ENCODE measurements at places on chromosomes 12 and 14.
A peak's percentile ranks its signal among the peaks of the same experiment; 100 is the strongest.

DNA sequence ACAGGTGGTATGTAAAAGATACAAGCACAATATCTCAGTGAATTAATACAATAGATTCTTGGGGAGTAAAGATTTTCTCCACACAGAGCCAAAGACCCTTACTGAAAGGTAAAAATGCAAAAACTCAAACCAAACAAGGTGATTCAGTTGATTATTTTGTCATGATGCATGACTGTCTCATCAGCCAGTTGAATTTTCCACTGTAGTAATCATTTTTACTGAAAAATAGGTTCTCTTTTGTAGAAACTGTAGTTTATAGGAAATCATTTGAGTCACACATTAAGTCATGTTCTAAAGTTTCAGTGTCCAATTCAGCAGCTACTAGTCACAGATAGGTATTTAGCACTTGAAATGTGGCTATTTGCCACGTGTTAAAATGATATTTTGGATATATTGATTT is 53.6 kb downstream of the PPFIA2 start:
- DNase-seq, result no peak

DNA sequence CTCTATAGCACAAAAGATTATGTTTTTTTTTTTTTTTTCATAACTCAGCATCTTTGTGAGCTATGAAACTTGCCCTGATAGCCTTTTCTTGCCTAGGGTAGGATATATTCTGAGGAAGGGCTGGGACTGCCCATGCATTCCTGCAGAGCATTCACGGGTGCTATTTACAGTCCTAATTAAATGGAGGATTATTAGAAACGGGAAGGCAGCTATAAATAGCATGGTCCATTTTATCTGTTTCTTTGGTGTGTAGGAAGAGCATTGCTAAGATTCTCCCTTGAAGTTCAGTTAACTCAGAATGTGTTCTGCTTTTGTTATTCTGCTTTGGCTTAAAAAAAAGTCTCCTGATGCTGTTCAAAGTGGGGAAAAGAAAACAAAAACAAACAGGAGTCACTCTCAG is 630.9 kb downstream of the DIO2 start:
- DNase-seq, result no peak

- no peak for DNase-seq
These were observed 4.7 kb downstream of the TAS2R13 start for GRCh38 chr12:10904686-10905085.

DNA sequence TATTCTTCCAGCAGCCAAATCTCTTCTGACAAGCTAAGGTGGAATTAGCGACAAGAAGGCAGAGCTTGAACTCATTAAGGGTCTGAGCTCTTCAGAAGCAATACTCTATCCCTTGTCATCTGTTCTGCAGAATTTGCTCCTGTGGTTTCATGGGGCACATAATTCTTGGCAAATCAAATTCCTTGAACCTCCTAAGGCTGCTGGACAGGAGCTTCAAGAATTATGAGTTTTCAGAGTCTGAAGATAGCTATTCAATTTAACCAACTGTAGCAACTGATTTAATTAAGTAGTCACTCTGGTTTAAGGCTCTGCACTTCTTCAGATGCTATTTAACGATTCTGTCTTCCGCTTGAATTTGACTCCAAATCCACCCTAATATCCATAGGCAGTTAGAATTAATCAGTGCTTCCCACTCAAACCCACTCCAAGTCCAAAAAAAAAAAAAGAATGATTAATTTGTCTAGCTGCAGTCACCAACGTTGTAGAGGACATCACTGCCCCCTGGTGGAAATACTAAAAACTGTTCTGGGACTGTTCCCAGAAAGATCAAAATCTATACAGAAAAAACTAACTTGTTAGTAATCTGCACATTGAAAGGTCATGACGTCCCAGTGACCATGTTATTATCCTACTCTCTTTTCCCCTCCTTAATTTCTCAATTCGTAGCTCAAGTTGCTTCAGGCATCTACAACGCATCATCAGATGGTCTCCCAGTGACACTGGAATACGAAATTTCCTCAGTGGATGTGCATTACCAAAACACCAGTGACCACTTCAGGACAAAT is 169.9 kb downstream of the KIF21A start:
- peak; percentile 47 for DNase-seq

- DNase-seq, result no peak
These were observed 50.1 kb downstream of the ZC3H14 start for GRCh38 chr14:88612981-88613380.

GRCh38 chr14:100523131-100523842 is 63.9 kb downstream of the BEGAIN start:
- no peak for DNase-seq

DNA sequence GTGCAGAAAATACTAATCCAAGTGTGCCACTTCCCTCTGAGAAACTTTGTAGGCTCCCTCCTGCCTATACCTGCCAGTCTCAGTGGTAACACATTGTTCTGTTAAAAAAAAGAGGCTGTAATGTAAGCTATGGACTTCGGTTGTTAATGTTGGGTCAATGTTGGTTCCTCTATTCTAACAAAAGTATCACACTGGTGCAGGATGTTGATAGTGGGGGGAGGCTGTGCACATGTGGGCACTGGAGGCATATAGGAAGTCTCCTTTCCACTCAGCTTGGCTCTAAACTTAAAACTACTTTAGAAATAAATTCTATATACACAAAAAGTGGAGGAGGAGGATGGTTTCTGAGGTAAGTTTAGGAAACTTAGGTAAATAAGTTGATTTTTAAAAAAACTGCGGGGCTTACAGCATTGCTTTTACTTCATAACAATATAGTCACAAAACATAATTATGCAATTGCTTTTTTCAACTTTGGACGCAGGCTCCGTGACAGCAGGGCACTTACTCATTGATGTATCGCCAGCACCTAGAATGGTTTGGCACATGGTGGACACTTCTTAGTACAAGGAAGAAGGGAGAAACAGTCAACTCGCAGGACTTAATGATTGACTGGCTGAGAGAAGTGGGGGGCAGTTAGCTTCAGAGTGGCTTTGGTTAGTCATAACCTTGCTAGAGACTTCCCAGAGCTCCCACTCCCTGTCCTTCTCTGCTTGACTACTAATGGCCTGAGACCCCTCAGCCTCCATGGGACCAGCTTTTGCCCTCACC is 7.9 kb upstream of the NYNRIN start:
- DNase-seq, result no peak

GRCh38 chr12:68812553-68813241 is 4.7 kb downstream of the MDM2 start:
- no peak for DNase-seq

DNA sequence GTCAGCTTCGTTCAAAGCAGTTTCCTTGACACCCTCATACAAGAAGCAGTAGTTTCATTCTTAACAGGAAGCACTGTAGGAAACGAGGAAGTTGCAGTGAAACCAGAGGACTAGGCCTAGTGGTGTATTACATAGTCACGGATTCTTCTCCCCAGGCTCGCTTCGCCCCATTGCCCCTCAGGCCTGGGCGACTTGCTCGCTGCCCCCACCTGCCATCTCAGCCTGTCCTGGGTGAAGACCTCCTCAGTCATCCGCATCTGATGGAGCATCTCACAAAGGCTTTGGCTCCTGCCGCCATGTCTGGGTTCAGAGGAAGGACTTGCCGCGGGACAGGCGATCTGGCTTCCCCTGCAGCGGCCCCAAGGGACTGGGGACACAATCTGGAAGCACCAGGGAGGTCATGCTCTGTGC is 93.5 kb downstream of the LMNTD1 start:
- DNase-seq, result no peak

GRCh38 chr12:98644433-98644711 is 216 bp downstream of the IKBIP start:
- DNase-seq, result no peak

GRCh38 chr14:53032161-53032803 is 81.4 kb upstream of the FERMT2 start:
- DNase-seq, result no peak

GRCh38 chr14:90278199-90279175 is 22.1 kb downstream of the PSMC1 start:
- DNase-seq, result no peak

GRCh38 chr12:74418573-74418972 is 119.1 kb upstream of the ATXN7L3B start:
- no peak for DNase-seq

- no peak for DNase-seq
These were observed 51.0 kb upstream of the NAP1L1 start for GRCh38 chr12:76135456-76135855.

- no peak for DNase-seq
These were observed 11.5 kb upstream of the IL26 start for GRCh38 chr12:68237078-68237477.

DNA sequence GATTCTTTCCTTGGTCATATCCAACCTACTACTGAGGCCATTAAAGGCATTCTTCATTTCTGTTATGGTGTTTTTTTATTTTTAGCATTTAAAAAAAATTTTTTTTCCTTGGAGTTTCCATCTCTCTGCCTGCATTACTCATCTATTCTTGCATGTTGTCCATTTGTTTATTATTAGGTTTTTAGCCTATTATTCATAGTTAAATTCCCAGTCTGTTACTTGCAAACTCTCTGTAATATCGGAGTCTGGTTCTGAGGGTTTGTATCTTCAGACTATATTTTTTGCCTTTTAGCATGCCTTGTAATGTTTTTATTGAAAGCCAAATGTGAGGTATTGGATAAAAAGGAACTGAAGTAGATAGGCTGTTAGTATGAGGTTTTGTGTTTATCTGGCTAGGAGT is 284.3 kb downstream of the FUT8 start:
- no peak for DNase-seq

- DNase-seq, result no peak
These were observed at the start of gene MYL2 for GRCh38 chr12:110920324-110920910. Gene MYL2 (minus strand): TSS chr12:110920579. CDS start chr12:110920529, 50 bp downstream.

- DNase-seq, result no peak
These were observed 717.8 kb downstream of the TMTC2 start for GRCh38 chr12:83404521-83404920.

DNA sequence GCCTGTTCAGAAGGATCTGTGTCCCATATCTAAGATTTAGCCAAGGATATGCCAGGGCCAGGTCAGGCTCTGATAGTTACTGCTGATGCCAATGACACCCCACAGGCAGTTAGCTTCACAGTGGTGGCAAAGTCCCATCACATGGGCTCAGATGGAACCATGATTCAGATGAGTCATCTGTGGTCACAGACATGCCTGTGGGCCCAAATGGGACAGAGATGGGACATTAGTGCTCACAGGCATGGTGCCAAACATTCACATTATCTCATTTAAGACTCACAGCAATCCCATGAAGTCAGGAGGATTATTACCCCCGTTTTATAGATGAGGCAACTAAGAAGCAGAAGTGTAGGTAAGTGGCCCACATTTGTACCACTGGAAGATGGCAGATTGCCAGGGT is 207.8 kb downstream of the DPF3 start:
- DNase-seq, result no peak

DNA sequence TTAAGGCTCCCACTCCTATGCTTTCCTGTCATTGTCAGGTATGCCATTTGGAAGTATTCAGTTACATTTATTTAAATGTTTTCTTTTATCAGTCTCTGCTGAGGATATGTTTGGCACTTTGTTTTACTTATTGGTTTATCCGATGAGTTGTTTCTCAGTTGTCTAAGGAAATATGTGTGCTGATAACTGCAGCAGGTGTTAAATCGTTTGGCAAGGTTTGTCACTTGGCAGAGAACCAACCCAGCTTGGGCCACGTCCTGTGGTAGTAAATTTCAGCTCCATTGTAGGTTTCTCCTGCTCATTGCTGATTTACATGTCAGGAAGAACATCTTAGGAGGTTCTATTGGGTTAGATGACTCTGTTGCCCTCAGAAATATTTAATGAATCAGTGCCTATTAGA is 22.0 kb upstream of the MGST1 start:
- no peak for DNase-seq

- DNase-seq, result no peak
These were observed 15.9 kb downstream of the NCOR2 start for GRCh38 chr12:124551268-124552144.

- no peak for DNase-seq
These were observed 115.2 kb downstream of the TMEM132D start for GRCh38 chr12:129788506-129789084.

- DNase-seq, result no peak
These were observed 749.5 kb downstream of the FLRT2 start for GRCh38 chr14:86279405-86279804.

DNA sequence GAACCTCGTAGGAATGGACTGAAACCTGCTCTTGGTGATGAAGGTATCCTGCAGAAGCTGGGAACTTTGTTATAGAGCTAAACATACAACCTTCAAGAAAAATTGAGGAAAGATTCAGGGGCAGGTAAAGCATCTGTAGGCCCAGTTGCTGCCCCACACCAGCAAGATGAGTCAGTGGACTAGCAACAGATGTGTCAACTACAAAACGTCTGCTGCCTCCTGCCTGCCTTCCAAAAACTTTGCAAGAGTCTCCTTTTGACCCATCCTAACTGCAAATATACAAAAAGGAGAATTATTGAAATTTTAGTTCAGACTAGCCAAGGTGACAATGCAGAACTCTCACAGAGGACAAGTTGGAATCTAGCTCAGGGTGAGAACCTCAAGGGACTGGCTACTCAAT is 60.9 kb upstream of the TMTC1 start:
- no peak for DNase-seq

DNA sequence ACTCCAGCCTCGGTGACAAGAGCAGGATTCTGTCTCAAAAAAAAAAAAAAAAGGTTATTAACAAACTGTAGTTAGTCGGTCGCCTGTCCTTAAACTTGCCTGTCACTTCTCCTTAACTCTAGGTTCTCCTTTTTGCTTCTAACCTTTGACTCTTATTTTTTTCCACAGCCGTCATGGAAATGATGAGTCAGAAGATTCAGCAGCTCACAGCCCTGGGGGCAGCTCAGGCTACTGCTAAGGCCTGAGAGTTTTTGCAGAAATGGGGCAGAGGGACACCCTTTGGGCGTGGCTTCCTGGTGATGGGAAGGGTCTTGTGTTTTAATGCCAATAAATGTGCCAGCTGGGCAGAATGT is 418 bp upstream of the MYG1 start:
- DNase-seq, result peak; percentile 47

DNA sequence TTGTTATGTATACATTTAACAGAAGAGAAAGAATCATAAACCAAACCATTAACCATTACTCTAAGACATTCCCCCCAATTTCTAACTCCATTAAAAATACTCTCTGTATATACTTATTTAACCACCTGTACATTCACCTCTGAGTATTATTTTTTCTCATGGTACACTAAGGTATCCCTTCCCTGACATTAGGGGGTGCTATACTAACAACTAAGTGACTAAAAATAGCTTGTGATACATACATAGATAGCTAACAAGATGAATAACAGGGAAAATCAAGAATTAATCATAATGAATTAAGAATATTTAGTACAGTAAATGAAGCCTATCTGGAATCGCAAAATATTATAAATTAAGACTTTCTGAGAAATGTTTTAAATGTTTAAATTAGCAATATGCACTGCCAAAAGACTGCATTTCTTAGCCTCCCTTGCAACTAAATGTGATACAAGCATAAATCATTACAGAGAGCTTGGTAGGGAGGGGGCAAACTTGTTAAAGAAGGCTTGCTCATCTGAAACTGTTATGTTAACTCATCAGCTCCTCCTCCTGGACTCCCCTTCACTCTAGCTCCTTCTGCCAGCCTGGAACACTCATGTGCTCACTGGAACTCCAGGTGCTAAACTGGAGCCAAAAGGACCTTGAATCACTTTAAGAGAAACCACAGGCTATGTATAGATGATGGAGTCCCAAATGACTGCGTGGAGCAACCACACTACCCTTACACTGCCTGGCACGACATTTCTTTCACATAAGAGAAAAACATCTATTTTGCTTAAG is 14.9 kb downstream of the C2CD5 start:
- peak; percentile 56 for DNase-seq
